ENCODE measurements at places on chromosomes 4 and X. TPM values are rescaled to one million over a fixed set of nuclear protein-coding genes. Genes with fewer than 3 reads are reported as not detected.

ENOX2 gene
- 5.8 TPM for total RNA-seq

VSIG4 gene
- not detected for total RNA-seq

ZCCHC12 gene
- 0.24 TPM for total RNA-seq

RHOXF1 gene
- not detected for total RNA-seq

IQSEC2 gene
- total RNA-seq: 38.9 TPM

MEPE gene
- not detected for total RNA-seq

CXCL11 gene
- 0.13 TPM for total RNA-seq

GPR173 gene
- total RNA-seq: not detected

HGFAC gene
- total RNA-seq: 0.31 TPM

UCP1 gene
- total RNA-seq: not detected

C4orf50 gene
- total RNA-seq: not detected

SSX4 gene
- not detected for total RNA-seq

CT55 gene
- not detected for total RNA-seq

SLC16A2 gene
- 24.0 TPM for total RNA-seq

MAPK10 gene
- total RNA-seq: 0.43 TPM

ARX gene
- total RNA-seq: 0.48 TPM

MBNL3 gene
- not detected for total RNA-seq

SPACA5 gene
- not detected for total RNA-seq

CSAG1 gene
- total RNA-seq: not detected

TBC1D25 gene
- total RNA-seq: 11.1 TPM

ASB9 gene
- total RNA-seq: 21.0 TPM

NKAP gene
- 7.3 TPM for total RNA-seq

POU4F2 gene
- total RNA-seq: not detected

CCNG2 gene
- total RNA-seq: 4.3 TPM

ARR3 gene
- total RNA-seq: not detected

NUDT10 gene
- total RNA-seq: 0.82 TPM

CCNB3 gene
- total RNA-seq: 0.53 TPM

SHISA3 gene
- total RNA-seq: not detected

GDPD2 gene
- total RNA-seq: 0.14 TPM

LAMTOR3 gene
- 27.9 TPM for total RNA-seq

HOPX gene
- total RNA-seq: not detected
